ENCODE measurements at places on chromosomes 5 and 9. TPM values are rescaled to one million over a fixed set of nuclear protein-coding genes. Genes with fewer than 3 reads are reported as not detected.

DNA sequence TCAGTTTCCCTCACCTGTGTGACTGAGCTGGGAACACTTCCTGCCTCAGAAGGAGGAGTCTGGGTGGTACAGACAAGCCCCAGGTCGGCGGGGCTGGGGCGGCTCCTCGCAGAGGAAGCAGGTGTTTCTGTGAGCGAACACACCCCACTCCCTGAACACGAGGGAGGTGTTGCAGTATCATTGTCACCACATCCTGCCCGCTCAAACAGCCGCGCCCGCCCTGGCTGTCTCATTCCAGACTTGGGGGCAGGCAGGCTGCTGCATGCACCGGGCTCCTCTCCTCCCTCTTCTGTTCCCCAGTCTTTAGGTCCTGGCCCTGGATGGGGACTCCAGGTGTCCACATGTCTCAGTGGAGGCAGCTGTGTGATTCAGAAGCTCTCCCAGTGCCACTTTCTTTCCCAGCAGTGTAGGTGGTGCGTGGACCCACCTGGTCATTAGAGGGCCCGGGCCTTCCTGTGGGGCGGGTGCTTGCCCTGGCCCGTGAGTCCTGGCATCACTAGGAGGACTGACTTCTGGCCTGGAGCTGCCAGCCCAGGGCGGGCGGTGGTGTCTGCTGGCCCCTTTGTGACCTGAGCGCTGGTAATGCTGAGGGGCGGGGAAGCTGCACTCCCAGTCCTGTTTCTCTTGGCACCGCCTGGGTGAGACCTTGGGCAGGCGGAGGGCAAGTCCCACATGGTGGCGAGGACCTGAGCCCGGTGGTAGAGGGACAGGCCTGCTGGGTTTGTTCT is 18.3 kb upstream of the PHYHD1 start:
- DNase-seq = peak; percentile 64

GRCh38 chr5:109844695-109845094 is 155.0 kb downstream of the MAN2A1 start:
- DNase-seq = peak; percentile 22

- peak; percentile 68 for DNase-seq
Observed at GRCh38 chr5:51691538-51692079, 308.4 kb downstream of the ISL1 start.

DNA sequence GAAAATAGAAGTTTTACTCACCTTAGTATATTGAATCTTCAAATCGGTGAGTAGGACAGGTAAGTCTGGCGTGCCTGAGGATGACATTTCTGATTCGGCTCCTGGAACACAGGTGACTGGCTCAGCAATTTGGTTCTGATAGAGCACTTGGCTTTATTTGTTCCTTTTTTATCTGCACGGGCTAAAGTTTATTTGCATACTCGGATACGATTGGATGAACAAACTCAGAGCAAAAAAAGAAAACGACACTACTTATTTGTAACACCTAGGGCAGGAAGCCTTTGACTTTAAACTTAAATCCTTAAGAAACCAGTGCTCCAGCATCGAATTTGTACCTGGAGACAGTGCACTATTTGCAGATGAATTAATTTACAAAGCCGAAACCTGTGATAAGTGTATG is at the start of gene ALDH1A1:
TSS of gene ALDH1A1 (minus strand) at position 140 of the 400 bp plus-strand sequence. CDS start at position 87, 53 bp downstream.
- no peak for DNase-seq

- DNase-seq = peak; percentile 51
Observed at GRCh38 chr5:149550268-149550583, 1.0 kb downstream of the CSNK1A1 start.

GRCh38 chr9:7403839-7404487 is 395.6 kb downstream of the DMAC1 start:
- no peak for DNase-seq

DNA sequence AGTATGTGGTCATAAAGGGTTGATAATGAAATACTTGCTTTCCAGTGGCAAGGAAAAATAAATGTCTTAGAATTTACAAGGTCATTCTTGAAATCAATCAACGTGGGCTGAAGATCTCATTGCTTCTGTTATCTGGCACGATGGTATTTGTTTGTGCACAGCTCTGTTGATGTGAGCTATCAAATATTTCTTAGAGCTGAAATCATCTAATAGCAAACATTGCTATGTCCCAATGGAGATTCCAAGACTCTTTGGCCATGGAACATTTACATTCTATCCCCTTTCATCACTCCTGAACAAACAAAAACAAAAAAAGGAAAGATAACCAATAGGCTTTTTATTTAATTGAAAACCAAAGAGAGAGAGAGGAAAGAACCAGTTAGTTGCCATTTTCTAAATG is 111.5 kb upstream of the CCDC152 start:
- no peak for DNase-seq

GRCh38 chr5:152560512-152561137 is 155.5 kb upstream of the NMUR2 start:
- DNase-seq = peak; percentile 56

- no peak for DNase-seq
Observed at GRCh38 chr5:76230711-76231285, 147.6 kb downstream of the SV2C start.

- no peak for DNase-seq
Observed at GRCh38 chr9:98556511-98556910, 152.2 kb downstream of the GABBR2 start.

GRCh38 chr9:92668746-92669526 is 995 bp downstream of the IPPK start:
- peak; percentile 50 for DNase-seq

DNA sequence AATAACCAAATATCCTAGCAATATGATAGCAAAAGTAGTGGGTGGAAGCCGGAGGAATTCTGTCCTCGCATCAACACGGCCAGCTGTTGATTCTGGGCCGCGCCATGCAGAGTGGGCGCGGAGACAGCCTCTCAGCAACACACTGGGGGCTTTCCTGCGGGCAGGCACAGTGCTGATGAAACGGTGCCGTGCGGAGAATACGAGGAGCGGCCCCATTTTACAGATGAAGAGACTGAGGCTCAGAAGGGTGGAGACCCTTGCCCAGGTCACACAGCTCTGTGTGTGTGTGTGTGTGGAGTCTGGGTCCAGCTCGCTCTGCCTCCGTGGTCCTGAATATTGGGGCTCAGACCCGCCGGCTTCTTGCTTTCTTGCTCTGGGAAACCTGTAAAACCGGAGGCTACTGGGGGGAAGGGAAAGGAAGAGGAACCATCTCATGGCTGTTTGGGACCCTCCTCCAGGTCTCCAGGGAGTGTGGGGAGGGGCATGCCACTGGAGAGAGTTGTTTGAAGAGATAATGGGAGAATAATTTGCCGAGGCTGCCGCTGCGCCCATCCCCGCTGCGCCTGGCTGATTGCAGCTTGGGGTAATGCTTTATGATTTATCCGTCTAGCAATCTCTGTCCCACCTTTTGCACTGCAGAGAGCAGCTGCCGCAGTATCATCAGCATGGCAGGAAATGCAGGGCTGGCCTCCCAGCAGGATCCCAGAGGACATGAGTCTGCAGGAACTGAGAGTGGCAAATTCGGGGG is 36.6 kb downstream of the NCS1 start:
- no peak for DNase-seq

CTSV gene
- total RNA-seq = 11.4 TPM

LCN6 gene
- not detected for total RNA-seq

NOXA1 gene
- total RNA-seq = 0.51 TPM

TMEM252 gene
- not detected for total RNA-seq

HSPB3 gene
- total RNA-seq = not detected

PLAA gene
- total RNA-seq = 27.2 TPM

GPX3 gene
- not detected for total RNA-seq

LRRC26 gene
- total RNA-seq = 2.0 TPM

F2RL1 gene
- total RNA-seq = 163 TPM

PHF24 gene
- not detected for total RNA-seq
